ENCODE measurements at places on chromosomes 1 and 21.

- no peak for DNase-seq
Measured at GRCh38 chr1:94971491-94971924, 44.6 kb upstream of the CNN3 start.

- no peak for DNase-seq
Measured at GRCh38 chr1:43370564-43370963, 2.8 kb upstream of the ELOVL1 start.

DNA sequence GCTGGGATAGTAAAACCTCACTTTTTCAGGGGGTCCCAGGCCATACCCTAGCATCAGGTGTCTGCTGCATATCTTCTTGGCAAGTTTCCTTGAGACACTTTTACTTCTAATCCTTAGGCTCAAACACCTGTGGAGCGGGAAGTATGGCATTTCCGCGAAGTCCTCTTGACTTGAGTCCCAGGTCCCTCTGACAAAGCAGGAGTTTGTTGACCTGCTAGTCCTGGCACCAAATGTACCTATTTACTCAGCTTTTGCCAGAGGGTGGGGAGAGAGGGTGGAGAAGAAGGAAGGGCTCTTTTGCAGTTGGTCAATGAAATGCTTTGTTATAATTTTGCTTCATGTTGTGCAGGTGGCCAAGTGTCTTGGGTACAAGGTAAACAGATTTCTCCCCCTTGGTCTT lies 59.7 kb downstream of the CLIC6 start:
- no peak for DNase-seq

- no peak for DNase-seq
Measured at GRCh38 chr1:234295626-234296025, 77.6 kb upstream of the COA6 start.

DNA sequence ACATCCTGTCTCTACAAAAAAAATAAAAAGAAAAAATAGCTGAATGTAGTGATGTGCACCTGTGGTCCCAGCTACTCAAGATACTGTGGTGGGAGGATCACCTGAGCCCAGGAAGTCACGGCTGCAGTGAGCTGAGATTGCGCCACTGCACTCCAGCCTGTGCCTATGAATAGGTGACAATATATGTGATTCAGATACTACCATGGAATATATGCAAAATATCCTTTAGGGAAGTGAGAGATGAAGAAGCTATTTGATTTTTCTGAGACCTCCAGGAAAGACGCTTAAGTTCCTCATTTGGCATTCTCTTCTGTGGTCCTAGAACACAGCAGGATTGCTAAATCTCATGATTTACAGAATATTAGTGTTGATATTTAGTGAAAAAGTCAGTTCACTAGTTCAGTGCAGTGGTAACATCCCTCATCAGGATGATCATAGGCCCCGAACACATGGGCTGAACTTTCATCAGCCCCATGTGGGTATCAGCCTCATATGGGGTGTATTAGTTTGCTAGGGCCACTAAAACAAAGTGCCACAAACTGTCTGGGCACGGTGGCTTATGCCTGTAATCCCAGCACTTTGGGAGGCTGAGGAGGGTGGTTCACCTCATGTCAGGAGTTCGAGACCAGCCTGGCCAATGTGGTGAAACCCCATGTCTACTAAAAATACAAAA lies 6.0 kb upstream of the VASH2 start:
- DNase-seq, result no peak

DNA sequence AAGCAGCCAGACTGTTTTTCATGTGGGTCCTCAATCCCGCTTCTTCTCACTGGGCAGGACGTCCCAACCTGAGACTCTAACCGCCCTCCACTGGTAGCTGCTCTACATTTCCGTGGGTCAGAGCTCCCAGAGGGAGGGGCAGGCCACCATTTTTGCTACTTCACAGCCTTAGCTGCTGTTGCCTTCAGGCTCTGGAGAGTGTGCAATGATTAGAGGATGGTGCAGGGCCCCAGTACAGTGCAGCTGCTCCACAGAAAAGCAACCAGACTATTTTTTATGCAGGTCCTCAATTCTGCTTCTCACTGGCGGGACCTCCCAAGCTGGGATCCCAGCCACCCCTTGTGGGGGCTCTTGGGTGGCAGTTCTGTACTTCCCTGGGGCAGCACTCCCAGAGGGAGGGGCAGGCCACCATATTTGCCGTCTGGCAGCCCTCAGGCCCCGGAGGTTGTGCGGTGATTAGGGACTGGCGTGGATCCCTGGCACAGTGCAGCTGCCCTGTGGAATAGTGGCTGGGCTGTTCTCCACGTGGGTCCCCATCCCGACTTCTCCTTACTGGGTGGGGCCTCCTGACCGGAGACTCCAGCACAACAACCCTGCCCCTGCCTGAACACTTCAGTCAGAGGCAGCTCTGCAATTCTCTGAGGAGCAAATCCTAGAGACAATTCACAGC lies 647.6 kb upstream of the PKN2 start:
- DNase-seq, result no peak

GRCh38 chr1:79551321-79551720 lies 544.8 kb upstream of the ADGRL4 start:
- DNase-seq, result no peak

DNA sequence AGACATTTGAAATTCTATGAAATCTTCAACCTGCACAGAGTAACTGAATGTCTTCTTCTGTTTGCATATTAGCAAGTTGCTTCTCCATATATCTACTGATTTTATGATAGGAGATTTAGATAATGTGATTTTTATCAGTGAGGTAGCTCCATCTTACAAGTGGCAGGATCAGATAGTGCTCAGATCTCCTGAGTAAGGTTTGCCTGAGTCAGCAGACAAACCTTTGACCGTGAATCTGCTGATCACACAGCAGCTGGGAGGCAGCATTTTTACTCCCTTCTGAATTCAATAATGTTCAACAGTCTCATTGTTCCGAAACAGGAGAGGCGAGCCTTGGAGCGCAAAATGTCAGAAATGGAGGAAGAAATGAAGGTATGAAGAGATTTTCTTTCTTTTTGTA lies 141.4 kb downstream of the SYT2 start:
- no peak for DNase-seq

- DNase-seq, result no peak
Measured at GRCh38 chr1:78919150-78919549, 87.4 kb downstream of the ADGRL4 start.

- no peak for DNase-seq
Measured at GRCh38 chr1:37040773-37041172, 6.5 kb upstream of the GRIK3 start.

DNA sequence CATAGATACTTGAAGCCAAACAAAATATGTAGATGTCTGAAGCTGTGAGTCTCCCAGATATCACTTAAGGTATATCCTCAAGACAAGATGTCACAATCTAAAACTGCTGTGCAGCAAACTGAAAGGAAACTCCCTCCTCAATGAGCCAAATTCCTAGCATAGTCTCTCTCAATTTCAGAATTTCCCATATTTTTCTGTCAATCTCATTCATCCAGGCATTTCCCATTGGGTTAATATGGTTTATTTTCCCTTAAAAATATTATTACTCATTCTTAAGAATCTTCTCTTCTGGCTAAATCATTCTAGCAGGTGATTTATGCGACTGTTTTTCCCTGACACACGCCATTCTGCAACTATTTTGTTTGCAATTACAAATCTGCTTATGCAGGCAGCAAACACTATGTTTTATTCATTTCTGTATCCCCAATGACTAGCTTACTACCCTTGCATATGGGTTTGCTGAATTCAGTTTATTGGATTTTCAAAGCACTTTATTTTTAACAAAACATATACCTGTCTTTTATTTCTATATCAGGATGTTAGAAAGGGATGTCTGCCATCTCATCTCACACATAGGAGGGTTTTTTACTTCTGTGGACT lies 69.9 kb downstream of the TNFSF4 start:
- no peak for DNase-seq

DNA sequence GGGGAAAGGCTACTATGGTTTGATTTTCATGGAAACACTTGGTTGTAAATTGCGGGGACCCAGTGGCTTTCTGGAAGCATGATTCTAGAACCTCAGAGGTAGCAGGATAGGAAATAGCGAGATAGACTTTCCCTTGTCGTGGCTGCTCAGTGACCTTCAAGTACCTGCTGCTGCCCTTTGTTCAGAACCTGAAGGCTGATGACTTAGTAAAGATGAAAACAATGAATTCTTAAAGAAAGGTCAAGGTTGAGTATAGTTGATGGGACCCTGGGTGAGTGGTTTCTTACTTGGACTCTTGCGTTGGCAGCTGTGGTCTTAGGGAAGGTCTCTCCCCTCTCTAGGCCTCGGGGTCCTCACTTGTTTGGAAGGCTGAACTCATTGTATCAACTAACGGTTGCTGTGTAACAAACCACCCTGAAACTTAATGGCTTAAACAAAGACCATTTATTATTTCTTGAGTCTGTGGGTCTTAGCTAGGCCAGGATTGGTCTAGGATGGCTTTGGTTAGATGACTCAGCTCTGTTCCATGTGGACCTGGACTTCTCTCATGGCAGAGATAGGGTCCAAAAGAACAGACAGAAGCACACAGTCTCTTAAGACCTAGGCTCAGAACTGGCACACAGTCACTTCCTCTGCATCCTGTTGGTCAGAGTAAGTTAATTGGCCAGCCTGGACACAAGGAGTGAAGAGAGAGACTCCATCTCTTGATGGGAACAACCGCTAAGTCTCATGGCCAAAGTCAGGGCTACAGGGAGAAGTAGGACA lies 89.2 kb upstream of the SELENON start:
- DNase-seq, result no peak

DNA sequence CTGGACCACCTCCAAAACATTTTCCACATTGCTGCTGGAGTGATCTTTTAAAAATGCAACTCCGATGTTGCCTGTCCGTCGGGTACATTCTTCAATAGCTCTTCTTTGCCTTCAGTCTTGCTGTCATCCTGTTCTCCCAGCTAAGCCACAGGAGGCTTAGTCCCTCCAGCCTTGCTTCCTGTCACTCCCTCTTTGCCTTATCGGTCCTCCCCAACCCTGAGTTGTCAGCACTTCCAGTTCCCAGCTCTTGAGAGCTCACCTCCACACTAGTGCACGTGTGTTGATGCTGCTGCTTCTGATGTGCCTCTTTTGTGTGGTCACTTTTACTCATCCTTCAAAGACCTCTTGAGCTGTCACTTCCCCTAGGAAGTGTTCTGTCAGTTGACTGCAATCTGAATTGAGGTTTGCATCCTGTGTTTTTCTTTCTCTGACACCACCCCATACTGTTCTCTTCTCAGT lies 15.3 kb downstream of the UCK2 start:
- no peak for DNase-seq

GRCh38 chr1:207497941-207498340 lies 2.0 kb downstream of the CR1 start:
- no peak for DNase-seq

DNA sequence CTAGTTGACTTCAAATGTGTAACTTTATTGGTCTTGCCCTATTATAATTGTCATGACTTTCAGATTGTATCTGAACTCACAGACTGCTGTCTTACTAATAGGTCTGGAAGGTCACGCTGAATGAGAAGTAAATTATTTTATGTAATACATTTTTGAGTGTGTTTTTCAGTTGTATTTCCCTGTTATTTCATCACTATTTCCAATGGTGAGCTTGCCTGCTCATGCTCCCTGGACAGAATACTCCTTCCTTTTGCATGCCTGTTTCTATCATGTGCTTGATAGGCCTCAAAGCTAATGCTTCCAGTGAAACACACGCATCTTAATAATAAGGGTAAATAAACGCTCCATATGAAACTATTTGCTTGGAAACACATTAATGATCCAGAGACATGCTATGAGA lies 7.3 kb downstream of the RGS4 start:
- DNase-seq, result no peak

DNA sequence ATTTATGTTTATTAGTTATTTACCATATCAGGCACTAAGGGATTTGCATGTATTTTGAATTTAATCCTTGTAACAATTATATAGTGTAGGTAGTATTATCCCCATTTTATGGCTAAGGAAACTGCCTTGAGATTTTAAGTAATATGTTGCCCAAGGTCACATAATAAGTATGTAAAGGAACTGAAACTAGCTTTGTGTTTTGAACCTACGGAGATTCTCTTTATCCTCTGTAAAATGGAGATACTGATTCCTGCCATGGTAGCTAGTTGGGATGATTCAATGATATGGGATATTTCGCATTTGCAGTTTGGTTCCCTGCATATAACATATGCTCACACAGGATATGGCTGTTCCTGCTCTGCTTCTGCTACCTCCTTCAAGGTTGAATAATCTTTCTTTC lies 144.3 kb downstream of the ST6GALNAC3 start:
- no peak for DNase-seq

DNA sequence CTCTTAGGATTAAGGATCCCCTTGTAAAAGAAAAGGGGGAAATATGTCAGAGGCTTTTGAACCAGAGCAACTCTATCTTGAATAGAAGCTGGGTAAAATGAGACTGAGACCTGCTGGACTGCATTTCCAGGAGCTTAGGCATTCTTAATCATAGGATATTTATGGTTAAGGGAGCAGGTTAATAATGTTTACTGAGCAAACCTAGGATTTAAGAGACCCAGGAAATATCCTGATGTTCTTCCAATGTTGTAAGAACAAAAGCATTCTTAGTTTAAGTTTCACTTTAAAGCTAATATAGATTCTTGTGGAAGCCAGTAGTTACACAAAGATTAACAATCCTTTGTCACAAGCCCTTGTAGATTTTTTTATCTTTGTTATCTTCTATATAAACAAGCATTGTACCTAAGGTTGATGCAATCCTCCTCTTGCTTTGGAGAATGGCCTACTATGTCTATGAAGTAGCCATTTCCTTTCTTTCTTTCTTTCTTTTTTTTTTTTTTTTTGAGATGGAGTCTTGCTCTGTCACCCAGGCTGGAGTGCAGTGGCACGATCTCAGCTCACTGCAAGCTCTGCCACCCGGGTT lies 570.2 kb upstream of the BEND5 start:
- no peak for DNase-seq

DNA sequence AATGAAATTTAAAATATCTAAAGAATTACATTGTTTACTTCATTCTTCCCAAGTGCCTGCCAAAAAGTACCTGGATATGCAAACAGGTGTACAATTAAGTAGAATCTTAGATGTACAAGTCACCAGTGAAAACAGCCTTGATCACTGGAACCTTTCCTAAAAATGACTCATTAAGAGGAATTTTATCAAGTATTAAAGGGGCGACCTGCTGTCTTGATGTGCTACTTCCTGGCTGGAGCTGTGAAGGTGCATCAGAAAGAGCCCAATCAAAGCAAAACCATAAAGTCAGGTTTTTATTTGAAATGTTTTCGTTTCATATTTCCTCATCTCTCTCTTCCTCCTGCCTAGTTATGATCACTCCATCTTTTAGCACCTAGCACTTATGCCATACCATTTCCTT lies 33.4 kb downstream of the IFI44 start:
- DNase-seq, result no peak

- DNase-seq, result no peak
Measured at GRCh38 chr1:60527567-60527966, 454.0 kb upstream of the C1orf87 start.
